Calu3 (cell line): ENCODE measurements at places on chromosomes 4 and X. TPM values are rescaled to one million over a fixed set of nuclear protein-coding genes. Genes with fewer than 3 reads are reported as not detected.

- no peak overlapping the region for H3K27ac ChIP-seq
- peaks cover 16% of the 10 kb centered on the region for H3K4me1 ChIP-seq
- H3K4me3 ChIP-seq: no peak overlapping the region
- no peaks in the 10 kb centered on the region for H3K27me3 ChIP-seq
- no peaks in the 10 kb centered on the region for H3K36me3 ChIP-seq
Measured at GRCh38 chrX:13522811-13523210, 46.6 kb upstream of the EGFL6 start.

- H3K4me3 ChIP-seq: no peak overlapping the region
- H3K27ac ChIP-seq: no peak overlapping the region
- DNase-seq: no peak
Measured at GRCh38 chrX:93985344-93986307, 311.6 kb downstream of the FAM133A start.

DNA sequence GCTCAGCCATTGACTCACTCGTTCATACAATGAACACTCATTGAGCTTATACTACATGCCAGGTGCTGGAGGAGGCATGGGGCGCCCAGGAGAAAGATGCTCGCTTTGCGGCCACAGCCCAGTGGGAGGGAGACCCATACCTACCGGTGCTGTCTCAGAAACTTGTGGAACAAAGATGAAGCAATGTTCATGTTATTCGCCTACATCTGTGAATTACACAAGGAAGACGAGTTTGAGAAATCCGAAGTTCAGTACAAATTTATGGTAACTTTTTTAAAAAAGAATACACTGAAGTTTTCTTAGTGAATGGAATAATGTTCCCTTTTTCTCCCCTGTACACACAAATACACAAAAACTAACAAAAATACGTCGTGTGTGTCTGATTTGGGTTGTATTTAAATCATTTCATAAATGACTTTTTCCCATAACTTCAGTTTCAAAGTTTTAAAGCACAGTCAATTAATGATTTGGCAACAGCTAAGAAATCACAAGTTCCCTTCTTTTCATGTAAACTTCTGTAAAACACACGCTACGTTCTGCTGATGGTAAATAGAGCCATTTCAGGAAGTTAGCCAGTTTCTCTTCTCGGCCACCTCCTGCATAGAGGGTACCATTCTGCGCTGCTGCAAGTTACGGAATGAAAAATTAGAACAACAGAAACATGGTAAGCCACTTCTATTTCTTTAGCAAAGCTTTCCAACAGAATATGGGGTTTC lies at the start of gene TLR8:
TSS of gene TLR8 (plus strand) at position 575 of the 716 bp plus-strand sequence. CDS start at position 662, 87 bp downstream.
- H3K27me3 ChIP-seq: no peaks in the 10 kb centered on the region
- no peaks in the 10 kb centered on the region for H3K36me3 ChIP-seq
- DNase-seq: no peak
- H3K4me3 ChIP-seq: no peak within 1 kb of the TSS
- no peak within 1 kb of the TSS for H3K27ac ChIP-seq
- H3K4me1 ChIP-seq: peaks cover 8% of the 10 kb centered on the region

The SERPINA7 gene
- not detected in 2 replicates for total RNA-seq
